Urothelium cell line (cell line): ENCODE measurements at places on chromosomes 7 and 10.

DNA sequence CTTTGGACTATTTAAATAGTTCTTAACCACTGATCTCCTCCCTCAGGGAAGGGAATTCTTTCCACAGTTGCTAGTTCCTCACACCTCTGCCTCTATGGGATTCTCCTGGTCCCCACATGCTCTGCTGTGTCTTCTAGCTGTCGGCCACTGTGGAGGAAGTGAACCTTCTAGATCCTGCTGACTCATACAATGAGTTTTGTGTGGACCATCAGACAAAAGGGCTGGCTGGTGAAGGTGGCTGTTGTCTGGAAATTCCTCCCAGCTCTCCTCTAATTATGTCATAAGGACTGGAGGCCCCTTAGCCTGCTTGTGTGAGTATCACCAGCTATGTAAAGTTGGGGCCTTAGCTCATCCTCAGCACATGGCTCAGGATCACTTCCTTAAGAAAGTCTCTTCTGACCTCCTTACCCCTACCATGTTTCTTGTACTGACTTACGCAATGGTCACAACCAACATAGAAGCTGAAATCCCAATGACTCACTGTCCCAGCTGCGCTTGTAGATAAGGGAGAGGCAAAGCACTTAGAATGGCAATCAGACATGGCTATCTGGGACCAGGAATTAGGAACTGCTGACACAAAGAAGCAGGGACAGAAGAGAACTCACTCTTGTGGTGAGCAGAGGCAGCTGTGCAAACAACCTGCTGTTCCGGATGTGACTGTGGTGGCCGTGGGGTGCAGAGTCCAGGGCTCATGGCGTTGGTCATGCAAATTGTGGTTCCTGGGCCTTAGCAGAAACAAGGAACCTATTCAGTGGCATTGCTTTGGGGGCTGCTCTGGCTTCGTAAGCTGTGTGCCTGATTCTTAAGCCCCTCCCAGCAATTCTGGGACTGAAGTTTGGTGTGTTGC lies 2.5 kb upstream of the MACC1 start:
- DNase-seq, result peak; percentile 57

DNA sequence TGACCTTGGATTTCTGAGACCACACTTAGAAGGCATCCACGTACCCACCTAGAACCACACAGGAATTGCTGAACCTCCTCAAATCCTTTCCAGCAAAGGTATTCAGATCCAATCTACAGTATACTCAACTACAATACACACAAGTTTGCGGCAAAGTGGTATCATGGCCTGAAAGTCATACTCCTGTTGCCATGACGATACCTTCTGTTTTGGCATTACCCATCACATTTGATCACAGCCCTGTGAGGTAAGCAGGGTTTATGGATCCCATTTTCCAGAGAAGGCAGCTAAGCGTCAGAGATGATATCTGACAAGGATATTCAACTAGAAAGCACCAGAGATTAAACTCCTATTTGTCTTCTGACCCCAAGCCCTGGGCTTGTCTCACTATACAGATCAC lies 32.8 kb downstream of the SGMS1 start:
- DNase-seq, result no peak

GRCh38 chr10:21289961-21290360 lies 235.5 kb downstream of the SKIDA1 start:
- no peak for DNase-seq

DNA sequence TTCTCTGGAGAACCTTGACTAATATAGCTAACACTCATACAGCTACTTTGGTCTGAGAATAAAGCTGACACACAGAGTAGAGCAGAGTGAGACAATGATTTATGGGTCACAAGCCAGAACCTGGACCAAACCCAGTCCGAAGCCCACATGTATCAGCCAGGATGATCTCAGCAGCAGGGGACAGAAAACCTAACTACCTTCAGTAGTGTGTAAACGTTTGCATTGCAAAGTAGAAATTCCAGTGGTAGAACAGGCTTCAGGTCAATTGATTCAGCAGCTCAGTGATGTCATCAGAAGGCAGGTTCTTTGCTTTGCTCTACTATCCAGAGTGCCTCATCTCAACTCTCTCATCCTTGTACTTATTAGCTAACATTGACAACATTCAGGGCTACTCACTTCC lies 62.5 kb upstream of the PALS2 start:
- DNase-seq, result no peak

- no peak for DNase-seq
These were observed 127.9 kb upstream of the SEM1 start for GRCh38 chr7:96837593-96837992.
